Cerebellum (tissue), 4 donors: ENCODE measurements at places on chromosomes 2 and 18.

DNA sequence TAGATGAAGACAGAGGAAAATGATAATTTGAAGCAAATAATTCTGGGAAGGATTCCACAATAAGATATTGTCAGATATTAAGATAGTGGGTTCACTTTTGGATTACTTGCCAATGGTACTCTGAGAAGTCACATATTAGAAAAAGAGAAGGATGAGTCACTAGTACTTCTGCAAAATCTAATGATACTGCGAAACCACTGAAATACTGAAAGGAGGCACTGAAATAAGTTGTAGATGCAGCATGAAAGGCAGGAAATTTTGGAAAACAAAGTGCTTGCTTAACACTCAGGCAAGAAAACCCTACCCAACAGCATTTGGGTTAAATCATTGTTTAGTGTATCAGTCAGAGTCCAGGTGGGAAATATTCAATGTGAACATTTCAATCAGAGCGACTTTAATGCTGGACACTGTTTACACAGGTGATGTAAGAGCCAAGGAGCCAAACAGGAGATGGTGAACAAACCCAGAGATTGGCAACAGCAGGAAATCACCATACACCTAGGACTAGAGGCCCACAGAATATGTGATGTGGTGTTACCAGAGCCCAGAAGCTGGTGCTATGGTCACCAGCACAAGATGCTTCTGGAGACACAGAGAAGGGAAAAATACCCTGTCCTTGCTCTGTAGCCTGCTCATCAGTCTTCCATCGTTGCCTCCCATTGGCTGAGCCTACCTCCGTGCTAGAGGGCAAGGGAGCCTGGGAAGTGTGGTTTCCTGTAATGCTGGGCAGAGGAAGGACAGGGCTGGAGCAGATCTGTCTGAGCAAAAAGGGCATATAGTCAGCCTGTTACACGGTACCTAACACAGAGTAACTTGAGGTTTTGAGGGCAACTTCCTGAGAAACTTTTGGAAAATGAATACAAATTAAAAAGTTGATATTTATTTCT is 204.7 kb upstream of the ITGA4 start:
- DNase-seq, result no peak

GRCh38 chr2:197158591-197159550 is 151.7 kb downstream of the ANKRD44 start:
- no peak for DNase-seq

DNA sequence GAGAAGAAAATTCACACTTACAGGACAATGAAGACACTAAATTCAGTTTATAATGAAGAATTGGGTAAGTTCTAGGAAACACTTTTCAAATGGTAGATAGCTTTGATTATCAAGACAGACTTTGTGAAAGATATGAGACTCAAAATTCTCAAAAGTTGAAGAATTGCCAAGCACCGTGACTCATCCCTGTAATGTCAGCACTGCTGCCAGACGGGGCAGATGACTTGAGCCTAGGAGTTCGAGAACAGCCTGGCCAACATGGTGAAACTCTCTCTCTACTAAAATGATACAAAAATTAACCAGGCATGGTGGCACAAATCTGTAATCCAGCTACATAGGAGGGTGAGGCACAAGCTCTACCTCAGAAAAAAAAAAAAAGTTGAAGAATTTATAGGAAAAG is 1820.1 kb upstream of the LRRTM1 start:
- no peak for DNase-seq

DNA sequence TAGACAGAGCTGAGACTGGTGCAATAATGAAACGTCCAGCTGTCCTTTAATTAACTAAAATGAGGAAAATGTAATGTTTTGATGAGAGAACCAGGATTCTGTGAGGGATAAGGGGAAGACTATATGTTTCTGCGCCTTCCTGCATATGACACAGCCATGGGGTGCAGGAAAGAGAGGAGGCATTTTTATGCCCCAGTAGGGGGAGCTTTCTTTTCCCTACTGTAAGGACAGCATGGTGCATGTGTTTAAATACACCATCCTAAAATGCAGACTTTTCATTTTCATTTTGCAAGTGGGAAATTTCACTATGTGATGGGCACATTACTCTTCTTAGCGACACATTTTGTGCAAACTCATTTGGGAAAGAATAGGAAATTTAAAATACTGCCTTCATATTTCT is 446.1 kb downstream of the ARHGAP15 start:
- no peak for DNase-seq

DNA sequence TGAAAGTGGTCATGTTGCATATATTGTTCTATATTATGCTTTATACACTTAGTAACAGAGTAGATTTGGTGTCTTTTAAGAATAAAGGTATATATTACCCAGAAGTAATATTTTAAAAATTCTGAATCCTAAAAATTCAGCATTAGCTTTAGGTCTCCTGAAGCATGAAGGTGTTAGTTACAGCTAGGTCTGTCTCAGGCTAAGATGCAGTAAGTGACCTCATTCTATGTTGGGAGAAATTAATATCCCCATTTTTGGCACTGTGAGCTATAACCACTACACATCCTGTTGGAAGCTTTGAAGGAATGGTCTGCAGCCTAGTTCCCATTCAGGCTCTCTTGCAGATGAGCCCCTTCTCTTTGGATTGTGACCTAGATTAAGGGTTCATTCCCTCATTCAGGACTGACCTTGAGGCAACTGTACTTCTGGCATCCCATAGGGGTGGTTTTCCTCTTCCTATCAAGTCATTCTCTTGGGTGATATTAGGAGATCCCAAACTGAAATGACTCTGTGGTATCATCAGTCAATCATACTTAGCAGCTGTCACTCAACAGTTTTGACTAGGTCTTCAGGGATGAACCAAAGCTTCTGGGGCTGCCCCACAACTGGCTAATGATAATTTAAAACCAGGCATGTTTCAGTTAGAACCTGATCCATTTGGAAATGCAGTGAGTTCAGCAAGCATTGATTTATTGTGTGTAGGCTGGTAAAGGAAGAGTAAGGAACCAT is 117.7 kb downstream of the GPD2 start:
- no peak for DNase-seq

DNA sequence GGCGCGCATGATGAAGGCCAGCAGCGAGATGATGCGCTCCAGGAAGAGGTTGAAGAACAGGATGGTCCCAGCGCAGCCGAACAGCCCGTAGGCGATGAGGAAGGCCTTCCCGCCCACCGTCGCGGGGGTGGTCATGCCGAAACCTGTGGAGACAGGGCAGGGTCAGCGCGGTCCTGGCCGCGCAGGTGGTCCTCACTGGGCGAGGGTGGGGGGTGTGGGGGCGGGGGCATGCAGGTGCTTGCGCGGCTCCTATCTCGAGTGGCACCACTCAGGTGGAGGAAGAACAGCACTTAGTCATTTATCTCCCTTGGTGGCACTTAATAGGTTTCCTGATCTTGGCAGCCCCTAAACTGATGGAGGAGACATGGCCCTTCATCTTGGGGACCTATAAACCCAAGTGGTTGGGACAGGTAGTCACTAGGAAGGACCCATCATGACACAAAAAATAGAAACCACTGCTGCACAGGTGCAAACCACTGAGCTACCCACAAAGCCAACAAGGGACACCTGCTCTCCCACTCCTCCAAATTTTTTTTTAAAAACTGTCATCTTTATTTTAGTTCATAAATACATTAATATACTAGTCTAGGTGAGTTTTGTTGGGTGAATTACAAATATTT is 118.8 kb downstream of the MSH2 start:
- no peak for DNase-seq

DNA sequence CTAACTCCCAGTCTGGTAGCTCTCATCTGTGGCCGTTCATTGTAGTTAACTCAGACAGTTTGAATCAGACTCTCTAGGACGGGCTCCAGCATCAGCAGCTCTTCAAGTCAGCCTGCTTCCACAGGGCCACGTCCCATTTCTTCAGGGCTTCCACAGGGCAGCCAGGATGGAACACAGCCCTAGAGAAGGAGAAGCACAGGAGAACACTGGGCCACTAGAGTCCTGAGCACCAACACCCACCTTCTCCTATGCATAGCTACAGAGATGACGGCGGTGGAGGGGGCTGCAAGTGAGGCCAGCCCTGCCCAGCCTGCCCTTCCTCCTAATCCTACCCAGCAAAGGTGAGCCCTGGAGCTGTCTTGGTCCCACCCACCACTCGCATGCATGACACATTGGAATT is 10.2 kb upstream of the TEX261 start:
- no peak for DNase-seq

DNA sequence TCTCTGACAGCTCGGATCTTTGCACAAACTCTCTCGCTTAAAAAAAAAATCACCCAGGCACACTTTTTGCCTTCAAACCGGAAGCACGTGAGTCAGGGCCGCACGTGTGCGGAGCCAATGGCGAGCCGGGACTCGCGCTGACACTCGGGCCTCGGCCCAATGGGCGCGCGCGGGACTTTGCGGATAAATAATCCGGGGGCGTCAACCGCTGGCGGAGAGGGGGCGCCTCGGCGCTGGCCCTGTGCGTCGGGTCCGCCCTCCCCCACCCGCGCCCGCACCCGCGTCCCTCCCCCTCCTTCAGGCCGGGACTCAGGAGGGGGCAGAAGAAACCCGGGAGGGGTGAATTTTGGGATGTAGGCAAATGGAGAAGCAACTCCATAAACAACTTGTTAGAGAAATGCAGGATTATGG is 319 bp upstream of the EN1 start:
- DNase-seq, result peak; percentile 10

DNA sequence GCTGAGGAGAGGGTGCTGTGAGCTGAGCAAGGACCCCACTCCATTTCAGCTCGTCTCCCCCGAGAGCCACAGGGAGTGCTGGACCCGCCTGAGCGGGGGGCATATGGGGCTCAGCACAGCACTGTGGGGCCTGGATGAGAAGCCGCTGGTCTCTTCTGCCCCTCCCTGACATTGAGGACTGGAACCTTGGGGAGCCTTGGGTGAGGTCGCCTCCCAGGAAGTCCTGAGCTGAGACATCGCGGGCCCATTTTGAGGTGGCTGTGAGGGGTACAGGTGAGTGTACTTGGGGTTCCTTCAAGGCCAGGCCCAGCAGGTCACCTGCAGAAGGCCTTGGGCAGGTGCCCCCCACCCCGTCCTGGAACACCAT is 3.1 kb upstream of the AQP12A start:
- DNase-seq, result no peak

GRCh38 chr2:69366-70344 is 23.4 kb upstream of the FAM110C start:
- DNase-seq, result no peak

GRCh38 chr2:37773371-37774130 is 102.1 kb upstream of the CDC42EP3 start:
- DNase-seq, result no peak

GRCh38 chr2:2674831-2675230 is 343.8 kb upstream of the MYT1L start:
- DNase-seq, result no peak

- peak; percentile 69 for DNase-seq
These were observed 19.2 kb downstream of the E2F6 start for GRCh38 chr2:11446733-11447248.

GRCh38 chr18:59878644-59879043 is 21.2 kb upstream of the PMAIP1 start:
- DNase-seq, result no peak

DNA sequence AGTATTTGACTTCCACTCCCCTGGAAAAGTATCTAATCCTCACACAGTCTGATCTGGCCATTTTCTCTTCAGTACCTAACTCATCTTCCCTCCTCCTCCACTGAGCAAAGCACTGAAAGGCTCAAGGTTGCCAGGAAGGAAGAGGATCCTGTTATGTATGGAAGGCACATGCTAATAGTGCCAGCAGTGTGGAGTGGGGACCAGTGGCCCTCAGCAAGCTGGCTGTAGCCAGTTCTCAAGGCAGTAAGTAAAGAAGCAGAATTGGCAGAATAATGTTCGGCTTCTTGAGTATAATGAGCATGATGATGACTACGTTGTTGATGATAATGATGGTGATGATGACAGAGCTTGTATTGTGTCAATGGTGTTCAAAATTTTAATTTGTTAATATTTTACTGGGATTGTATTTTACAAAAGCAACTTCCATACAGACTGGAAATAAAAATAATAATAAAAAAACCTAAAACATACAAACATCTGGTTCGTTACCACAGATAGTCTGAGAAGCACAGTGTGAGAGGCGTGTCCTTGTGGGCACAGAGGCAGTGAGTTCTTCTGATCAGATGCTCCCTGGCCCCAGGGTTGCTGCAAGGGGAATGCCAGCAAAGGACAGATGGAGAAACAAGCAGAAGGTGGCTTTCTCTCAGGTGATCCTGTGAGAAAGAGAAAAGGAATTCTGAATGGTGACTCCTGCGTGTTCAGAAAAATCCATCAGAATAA is 528.8 kb downstream of the CMPK2 start:
- DNase-seq, result no peak

DNA sequence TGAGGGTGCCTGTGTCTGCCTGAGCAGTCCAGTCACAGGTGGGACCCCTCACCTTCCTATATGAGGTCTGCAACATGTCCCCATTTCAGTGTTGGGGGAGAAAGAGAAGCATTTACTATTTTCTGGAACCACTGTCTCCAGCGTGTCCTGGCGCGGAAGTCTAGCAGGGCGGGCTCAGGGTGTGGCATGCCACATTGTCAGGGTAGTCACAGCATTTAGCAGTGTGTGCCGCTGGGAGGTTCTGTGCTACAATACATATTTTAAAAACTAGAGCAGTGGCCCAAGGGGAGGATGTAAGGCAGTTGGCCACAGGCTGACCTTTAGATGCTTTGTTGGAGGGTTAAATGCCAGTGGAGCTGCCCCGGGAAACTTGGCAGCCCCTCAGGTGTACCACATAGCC is 12.5 kb downstream of the UBE2F start:
- DNase-seq, result no peak

GRCh38 chr18:7604361-7604760 is 37.2 kb downstream of the PTPRM start:
- DNase-seq, result no peak

DNA sequence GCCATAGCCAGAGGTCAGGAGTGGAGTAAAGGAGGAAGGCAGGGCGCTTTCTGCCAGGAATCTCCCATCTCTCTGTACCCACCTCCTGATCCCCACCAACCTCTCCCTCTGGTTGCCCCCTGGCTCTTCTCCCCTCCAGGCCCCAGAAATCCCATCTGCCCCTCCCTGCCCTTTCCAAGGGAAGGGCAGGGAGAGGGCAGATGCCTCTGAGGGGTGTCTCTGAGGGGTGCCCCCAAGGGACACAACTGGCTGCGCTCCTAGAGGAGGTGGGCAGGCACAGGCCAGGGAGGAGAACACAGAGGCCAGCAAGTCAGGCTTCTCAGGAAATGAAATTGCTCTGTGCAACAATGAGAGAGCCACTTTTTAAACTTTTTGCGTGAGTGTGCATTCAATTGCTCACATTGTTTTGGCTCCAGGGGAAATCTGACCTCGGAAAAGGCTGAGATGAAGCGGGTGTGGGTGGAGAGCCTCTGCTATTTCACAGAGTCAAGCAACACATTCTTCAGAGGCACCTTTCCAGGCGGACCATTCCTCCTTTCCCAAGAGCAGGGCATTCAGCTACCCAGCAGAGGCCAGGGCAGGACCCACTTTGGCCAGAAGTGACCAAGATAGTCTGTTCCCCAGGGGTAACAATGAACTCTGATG is 125.5 kb downstream of the SMAD7 start:
- no peak for DNase-seq

GRCh38 chr2:98039085-98039756 is 43.5 kb upstream of the TMEM131 start:
- no peak for DNase-seq

- no peak for DNase-seq
These were observed 33.2 kb upstream of the CCDC88A start for GRCh38 chr2:55452879-55453278.

GRCh38 chr2:21372654-21373053 is 248.9 kb downstream of the TDRD15 start:
- DNase-seq, result no peak
